ENCODE measurements at places on chromosomes 1 and 21. TPM values are rescaled to one million over a fixed set of nuclear protein-coding genes. Genes with fewer than 3 reads are reported as not detected.
A peak's percentile ranks its signal among the peaks of the same experiment; 100 is the strongest.

The GNAT2 gene
- not detected for total RNA-seq

The MFAP2 gene
- 0.50 TPM for total RNA-seq

The ITLN2 gene
- not detected for total RNA-seq

The NBPF3 gene
- total RNA-seq = 6.7 TPM

The CDC14A gene
- 6.4 TPM for total RNA-seq

The CBR3 gene
- 3.1 TPM for total RNA-seq

GRCh38 chr1:170694172-170694926 is 30.4 kb downstream of the PRRX1 start:
- H3K4me1 ChIP-seq = peaks cover 18% of the 10 kb centered on the region
- no peak overlapping the region for H3K27ac ChIP-seq
- peaks cover 6% of the 10 kb centered on the region for H3K36me3 ChIP-seq
- no peak for DNase-seq

- no peak overlapping the region for H3K27ac ChIP-seq
- H3K36me3 ChIP-seq = peaks cover 13% of the 10 kb centered on the region
- H3K27me3 ChIP-seq = no peaks in the 10 kb centered on the region
- H3K4me3 ChIP-seq = no peak overlapping the region
These were observed 20.5 kb upstream of the YRDC start for GRCh38 chr1:37828410-37829074.

DNA sequence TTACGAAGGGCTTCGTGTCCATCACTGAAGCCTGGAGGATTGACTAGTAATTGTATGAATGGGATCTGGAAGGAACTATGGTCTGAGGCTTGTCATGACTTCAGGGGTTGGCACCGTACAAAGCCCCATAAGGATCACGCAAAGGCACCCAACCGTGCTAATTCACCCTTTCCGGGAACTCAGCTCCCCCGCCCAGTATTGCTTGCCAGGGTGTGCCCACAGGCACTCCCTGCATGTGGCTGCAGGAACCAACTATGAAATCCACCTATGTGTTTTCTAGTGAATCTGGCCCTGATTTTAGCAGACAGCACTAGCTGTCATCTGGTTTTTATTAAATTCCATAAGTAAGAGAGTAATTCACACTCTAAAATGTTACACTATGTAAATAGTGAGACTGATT is 139.2 kb downstream of the TM2D1 start:
- H3K27ac ChIP-seq = no peak overlapping the region
- peaks cover under 1% of the 10 kb centered on the region for H3K27me3 ChIP-seq
- H3K36me3 ChIP-seq = no peaks in the 10 kb centered on the region
- H3K4me1 ChIP-seq = peaks cover 9% of the 10 kb centered on the region
- DNase-seq = peak; percentile 19

DNA sequence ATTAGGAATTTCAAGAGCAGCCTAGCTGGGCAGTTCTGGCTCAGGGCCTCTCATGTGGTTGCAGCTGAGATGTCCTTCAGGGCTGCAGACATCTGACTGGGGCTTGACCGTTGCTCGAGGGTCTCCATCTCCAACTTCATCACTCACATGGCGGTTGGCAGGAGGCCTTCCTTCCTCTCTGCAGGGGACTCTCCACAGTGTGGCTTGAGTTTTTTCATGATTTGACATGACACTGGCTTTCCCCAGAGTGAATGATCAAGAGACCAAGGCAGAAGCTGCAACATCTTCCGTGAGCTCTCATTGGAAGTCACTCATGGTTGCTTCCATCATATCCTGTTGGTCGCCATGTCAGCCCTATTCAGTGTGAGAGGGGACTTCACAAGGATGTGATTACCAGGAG is 74.6 kb downstream of the RUNX3 start:
- H3K27me3 ChIP-seq = no peaks in the 10 kb centered on the region
- no peaks in the 10 kb centered on the region for H3K4me1 ChIP-seq
- no peak overlapping the region for H3K4me3 ChIP-seq
- H3K36me3 ChIP-seq = no peaks in the 10 kb centered on the region
- no peak for DNase-seq

GRCh38 chr1:240498335-240498734 is 113.6 kb downstream of the GREM2 start:
- H3K4me3 ChIP-seq = no peak overlapping the region
- no peaks in the 10 kb centered on the region for H3K36me3 ChIP-seq
- no peak for DNase-seq

DNA sequence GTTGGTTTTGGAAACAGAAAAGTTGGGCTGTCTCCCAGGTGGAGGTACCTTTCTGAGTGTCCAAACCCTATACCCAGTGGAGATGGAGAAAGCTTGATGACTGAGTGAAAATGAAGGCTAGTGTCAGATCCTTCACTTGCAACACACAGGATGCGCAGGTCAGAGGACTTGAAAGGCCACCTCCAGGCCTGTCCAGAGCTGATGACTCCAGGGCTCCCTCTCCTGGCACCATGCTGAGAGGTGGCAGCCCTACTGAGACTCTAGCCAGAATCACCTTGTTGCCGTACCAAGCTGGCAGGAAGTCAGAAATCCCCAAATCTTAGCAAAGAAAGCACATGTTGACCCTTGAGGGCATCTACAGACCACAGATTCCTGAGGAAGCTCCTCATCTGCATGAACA is 16.4 kb downstream of the KNCN start:
- peaks cover 15% of the 10 kb centered on the region for H3K4me1 ChIP-seq
- H3K4me3 ChIP-seq = no peak overlapping the region
- H3K27me3 ChIP-seq = peaks cover 63% of the 10 kb centered on the region
- peaks cover 10% of the 10 kb centered on the region for H3K36me3 ChIP-seq

- H3K27ac ChIP-seq = no peak overlapping the region
- no peaks in the 10 kb centered on the region for H3K27me3 ChIP-seq
- no peak overlapping the region for H3K4me3 ChIP-seq
These were observed 18.2 kb downstream of the EPHB2 start for GRCh38 chr1:22728751-22729399.

DNA sequence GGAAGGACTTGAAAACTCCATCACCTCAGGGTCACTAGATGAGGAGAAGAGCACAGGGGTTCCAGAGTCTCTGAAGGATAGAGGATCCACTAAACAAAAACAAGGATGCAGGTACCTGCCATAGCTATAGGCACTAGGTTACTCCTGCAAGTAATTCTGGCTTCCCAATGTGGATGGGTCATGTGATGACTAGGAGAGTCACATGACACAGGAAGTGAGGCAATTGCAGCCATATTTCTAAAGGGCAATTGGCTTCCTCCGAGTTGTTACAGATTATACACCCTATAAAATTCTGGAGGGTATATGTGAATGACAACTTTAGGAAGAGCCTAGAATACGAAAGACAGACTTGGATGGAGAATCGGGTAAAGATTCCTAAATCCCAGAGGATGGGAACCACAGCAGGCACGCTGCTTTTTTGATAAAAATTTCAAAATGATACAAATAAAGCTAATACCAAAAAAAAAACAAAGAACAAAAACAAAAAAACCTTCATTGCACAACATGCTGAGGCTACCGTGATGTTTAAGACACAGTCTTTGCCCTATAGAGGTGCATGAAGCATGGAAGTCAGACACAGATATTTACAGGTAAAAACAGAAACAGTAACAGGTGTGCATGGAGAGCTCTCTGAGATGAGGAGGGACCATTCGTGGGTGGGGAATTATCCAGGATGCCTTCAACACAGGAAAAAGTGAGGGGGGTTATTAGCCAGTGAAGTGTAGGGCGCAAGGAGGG is 10.5 kb downstream of the MTX1 start:
- no peak overlapping the region for H3K27ac ChIP-seq
- H3K4me1 ChIP-seq = peaks cover 7% of the 10 kb centered on the region
- DNase-seq = no peak
- H3K27me3 ChIP-seq = no peaks in the 10 kb centered on the region
- H3K4me3 ChIP-seq = no peak overlapping the region
- H3K36me3 ChIP-seq = peaks cover 3% of the 10 kb centered on the region

DNA sequence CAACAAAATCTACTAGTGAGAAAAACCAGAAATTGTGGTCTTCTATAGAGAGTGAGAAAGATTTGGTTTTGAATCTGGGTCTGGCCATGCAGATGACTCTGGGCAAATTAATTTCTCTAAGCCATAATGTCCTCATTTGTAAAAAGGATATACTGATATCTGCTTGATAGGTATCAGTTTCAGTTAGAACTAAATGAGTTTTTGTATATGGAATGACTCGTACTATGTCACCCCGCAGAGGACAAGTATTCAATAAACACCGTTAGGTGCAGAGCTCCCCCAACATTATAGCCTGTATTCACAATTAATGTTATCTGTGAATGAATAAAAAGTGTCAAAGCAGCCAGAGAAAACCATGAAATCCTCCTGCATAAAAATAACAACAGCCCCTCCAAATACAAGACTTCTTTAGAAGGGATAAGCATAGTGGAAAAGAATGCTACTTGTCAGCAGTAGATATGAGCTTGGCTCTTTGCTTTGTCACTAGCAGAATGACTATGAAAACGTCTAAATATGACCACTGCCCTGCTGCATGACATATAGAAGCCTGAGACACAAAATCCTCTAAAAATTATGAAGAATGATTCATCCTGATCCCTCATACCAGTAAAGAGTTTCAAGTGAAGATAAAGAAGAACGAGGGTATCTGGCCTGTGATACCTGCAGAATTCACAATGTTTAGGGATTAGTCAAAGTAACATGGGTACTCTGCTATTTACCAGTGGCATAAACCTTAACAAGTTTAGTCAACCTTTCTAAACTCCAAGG is 17.8 kb downstream of the SCAF4 start:
- peaks cover 25% of the 10 kb centered on the region for H3K4me1 ChIP-seq
- H3K27me3 ChIP-seq = no peaks in the 10 kb centered on the region
- DNase-seq = no peak
- no peaks in the 10 kb centered on the region for H3K36me3 ChIP-seq
- no peak overlapping the region for H3K4me3 ChIP-seq
- H3K27ac ChIP-seq = no peak overlapping the region

DNA sequence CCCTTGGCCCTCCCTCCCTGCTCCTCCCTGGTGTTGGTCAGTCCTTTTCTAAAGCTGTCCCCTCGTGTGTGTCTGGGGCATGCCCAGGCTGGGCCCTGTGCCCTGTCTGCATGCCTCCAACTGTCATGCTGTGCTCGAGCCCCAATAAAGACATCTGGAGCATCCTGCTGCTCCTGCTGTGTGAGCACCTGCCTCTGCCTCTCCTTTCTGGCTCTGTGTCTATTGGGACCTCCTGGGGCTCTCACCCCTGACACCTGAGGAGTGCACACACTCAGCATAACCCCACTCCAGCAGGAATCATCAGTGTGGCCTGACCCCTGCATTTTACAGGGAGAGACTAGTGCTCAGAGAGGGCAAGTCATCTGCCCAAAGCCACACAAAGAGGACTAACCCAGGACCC is 23.7 kb downstream of the KCNC4 start:
- DNase-seq = no peak
- peaks cover 51% of the 10 kb centered on the region for H3K4me1 ChIP-seq
- H3K4me3 ChIP-seq = no peak overlapping the region
- peak overlapping the region; percentile 95 for H3K27ac ChIP-seq
- H3K27me3 ChIP-seq = no peaks in the 10 kb centered on the region
- peaks cover 24% of the 10 kb centered on the region for H3K36me3 ChIP-seq

- DNase-seq = no peak
- H3K4me3 ChIP-seq = no peak overlapping the region
- peaks cover 6% of the 10 kb centered on the region for H3K4me1 ChIP-seq
- no peak overlapping the region for H3K27ac ChIP-seq
- peaks cover 4% of the 10 kb centered on the region for H3K36me3 ChIP-seq
These were observed 60.1 kb downstream of the COL18A1 start for GRCh38 chr21:45465105-45465504.

DNA sequence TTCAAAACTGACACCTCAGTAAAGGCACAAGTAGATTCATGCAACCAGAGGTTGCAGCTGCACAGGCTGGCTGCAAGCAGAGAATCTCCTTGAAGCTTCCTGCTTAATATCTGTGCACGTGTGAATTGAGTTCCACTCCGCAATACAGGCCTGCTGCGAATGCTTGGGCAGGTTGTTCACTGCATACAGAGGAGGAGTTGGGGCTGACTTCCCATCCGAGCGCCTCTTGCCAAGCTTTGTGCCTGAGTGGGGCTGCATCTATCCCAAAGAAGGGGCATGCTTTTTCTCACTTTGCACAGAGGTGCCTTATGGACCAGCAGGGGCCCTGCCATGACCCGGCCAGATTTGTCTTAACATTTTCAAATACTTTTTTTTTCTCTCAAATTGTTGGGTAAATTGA is 17.9 kb upstream of the PADI1 start:
- peaks cover 30% of the 10 kb centered on the region for H3K4me1 ChIP-seq
- no peaks in the 10 kb centered on the region for H3K27me3 ChIP-seq
- no peak for DNase-seq
- H3K4me3 ChIP-seq = no peak overlapping the region

DNA sequence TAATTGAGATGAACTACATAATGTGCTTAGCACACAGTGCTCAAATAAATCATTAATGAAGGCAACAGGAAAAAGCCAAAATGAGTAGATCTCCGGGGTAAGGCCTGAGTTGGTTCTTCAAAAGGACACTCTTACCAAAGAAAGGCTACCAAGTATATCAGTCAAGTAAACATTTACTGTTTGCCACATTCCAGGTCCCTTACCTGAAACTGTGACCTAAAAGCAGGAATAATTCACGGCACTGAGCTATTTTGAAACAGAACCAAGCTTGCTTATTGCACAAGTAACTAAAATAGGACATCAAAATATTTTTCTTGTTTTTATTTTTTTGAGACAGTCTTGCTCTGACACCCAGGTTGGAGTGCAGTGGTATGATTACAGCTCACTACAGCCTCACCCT is 2.0 kb upstream of the PITHD1 start:
- no peak for DNase-seq
- peaks cover 21% of the 10 kb centered on the region for H3K4me1 ChIP-seq
- peaks cover 24% of the 10 kb centered on the region for H3K36me3 ChIP-seq
- H3K27ac ChIP-seq = no peak overlapping the region

DNA sequence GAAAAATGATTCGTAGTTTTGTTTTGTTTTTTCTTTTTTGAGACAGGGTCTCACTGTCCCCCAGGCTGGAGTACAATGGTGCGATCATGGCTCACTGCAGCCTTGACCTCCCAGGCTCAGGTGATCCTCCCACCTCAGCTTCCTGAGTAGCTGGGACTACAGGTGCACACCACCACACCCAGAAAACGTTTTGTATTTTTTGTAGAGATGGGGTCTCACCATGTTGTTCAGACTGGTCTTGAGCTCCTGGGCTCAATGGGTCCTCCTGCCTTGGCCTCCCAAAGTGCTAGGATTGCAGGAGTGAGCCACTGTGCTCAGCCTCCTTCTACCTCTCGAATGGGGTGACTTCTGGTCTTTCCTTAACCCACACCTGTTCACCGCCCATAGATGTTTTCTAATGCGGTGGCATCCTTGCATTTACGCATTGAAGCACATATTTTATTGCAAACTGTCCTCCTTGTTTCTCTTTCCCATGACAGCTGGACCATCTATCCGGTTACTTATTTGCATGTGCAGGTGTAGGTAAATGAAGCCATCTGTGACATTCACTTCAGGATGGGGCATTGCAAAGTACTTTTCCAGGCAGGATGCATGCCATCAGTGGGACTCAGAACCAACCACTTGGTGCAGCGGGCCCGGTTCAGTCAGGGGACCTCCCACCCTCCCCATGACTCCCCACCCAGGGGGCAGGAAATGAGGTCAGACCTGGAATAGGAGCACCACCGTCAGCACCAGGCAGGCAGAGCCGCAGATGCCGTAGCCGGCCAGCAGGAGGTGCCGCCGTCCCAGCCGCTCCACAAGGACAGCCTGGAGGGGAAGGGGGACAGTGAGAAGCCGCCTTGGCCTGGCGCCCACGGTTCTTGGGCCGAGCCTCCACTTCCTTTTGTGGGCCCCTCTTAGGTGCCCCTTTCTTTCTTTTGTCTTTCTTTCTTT is 16.5 kb downstream of the SLC2A7 start:
- H3K27me3 ChIP-seq = peaks cover 30% of the 10 kb centered on the region
- DNase-seq = peak; percentile 18
- H3K27ac ChIP-seq = no peak overlapping the region
- no peak overlapping the region for H3K4me3 ChIP-seq
- no peaks in the 10 kb centered on the region for H3K4me1 ChIP-seq
